Left cardiac atrium (tissue), 4 donors: ENCODE measurements at places on chromosomes 4 and X. TPM values are rescaled to one million over a fixed set of nuclear protein-coding genes. Genes with fewer than 3 reads are reported as not detected.

GRCh38 chr4:53168228-53168627, 197.6 kb downstream of the SCFD2 start:
- DNase-seq: no peak

Gene RRH
- total RNA-seq: not detected

DNA sequence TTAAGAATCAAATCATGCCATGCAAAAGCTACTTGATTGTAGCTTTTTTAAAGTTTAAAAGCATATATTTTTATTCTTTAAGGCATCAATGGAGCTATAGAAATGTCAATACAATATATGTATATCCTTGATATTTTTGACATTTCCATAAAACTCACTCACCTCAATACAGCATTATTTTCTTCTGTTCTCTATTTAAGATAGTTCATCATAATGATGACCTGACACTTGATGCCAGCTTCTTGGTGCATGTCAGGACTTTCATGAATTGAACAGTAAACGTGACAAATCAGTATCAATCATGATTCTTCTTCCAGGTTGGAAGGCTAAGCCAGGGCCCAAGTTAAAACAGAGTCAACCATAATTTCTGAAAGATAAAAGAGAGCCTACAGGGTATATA, 33.6 kb upstream of the ATP8A1 start:
- DNase-seq: no peak

DNA sequence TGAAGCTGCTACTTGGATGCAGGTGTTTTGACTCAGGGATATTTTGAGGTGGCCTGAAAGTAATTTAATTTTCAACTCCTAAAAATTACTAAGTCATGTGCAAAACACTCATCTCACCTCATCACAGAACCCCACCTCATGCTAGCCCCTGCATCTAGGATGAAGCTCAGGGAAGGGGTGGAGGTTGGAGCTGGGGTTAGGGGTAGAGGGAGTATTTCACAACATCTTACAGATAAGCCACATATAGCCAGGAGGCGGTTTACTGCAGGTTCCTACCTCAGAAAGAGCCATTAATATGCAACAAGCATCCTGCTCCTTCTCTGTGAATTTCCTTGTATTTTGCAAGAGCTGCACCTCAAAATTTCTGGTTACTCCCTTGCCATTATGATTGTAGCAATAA, 70.5 kb upstream of the TSPAN5 start:
- no peak for DNase-seq

- DNase-seq: peak; percentile 74
Measured at GRCh38 chr4:3880615-3881120, 114.5 kb downstream of the ADRA2C start.

Gene CITED1
- total RNA-seq: 1.7 TPM

Gene KCNIP4
- total RNA-seq: not detected

Gene MAGEA8
- not detected for total RNA-seq

DNA sequence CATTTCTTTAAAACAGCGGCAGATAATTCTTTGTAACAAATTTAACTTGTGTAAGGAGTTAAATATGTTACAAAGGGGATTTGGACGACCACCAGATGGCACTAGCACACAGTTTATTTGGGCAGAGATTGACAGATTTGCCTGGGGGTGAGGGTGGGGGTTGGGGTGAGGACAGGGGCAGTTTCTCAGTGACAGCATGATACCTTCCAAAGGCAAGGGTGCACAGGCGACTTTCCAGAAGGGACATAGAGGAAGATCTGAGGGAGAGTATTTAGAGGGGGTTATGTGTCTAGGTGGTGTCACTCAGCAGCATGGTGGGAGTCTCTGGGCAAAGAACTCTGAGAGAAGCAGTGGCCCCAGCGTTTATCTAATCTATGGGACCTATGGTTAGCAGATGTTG, 9.6 kb upstream of the TMA16 start:
- peak; percentile 40 for DNase-seq

- no peak for DNase-seq
Measured at GRCh38 chr4:61614231-61614630, 414.1 kb downstream of the ADGRL3 start.

DNA sequence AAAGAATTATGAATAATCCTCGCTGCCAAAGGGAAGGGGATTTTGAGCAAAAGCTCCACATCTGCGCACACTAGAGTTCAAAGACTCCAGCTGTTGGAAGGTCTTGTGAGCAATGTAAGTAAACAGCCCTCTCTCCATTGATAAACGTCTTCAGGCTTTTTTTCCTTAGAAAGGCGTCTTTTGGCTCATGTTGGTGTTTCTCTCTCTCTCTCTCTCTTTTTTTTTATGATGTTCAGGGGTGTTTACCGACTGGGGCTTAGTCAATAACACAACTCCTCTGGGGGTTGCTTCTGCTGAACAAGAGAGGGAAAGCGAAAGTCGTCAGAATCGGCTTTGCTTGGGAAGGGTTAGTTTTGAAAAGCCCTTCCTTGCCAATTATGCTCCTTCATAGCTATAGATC, 53.2 kb upstream of the C1QTNF7 start:
- DNase-seq: no peak

Gene NPNT
- total RNA-seq: 4.7 TPM

GRCh38 chr4:114271031-114271430, 291.6 kb upstream of the ARSJ start:
- DNase-seq: no peak

DNA sequence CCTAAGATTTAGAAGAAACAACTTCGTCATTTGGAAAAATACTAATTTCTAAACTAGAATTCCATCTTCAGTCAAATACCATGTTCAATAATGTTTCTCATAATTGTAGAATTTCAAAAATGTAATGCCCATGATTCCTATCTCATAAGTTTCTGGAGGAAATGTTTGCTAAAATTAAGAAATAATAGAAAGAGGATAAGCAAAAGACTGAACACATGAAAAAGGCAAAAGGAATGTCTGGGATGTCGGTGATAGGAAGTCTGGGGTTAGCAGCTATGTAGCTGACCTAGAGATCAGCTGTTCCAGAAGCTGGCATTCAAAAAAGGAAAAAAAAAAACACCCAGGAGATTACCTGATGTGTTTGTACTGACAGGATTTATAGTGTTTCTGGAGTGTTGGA, 18.9 kb upstream of the PCDH10 start:
- DNase-seq: no peak

DNA sequence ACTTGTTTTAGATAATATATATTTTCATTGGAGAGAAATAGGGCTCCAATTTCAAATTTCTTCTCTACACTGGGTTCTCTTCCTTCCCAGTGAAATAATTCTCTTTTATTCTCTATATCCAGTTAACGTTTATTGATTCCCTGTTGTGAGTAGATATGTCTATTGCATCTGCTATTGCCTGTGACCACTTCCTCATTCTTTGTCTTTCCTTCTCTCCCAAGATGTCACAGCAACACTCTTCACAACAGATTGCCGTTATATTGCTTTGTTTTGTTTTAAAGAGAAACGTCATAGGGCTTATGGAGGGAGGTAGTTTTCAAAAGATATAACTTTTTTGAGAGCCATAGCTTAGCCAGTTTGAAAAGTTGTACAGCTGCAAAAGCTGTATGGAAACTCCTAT, 343.8 kb downstream of the ARHGAP24 start:
- DNase-seq: no peak

GRCh38 chr4:54556587-54556986, 101.2 kb upstream of the KIT start:
- no peak for DNase-seq

- peak; percentile 43 for DNase-seq
Measured at GRCh38 chr4:113584407-113585150, 177.0 kb downstream of the CAMK2D start.

Gene GPAT3
- 39.0 TPM for total RNA-seq

- no peak for DNase-seq
Measured at GRCh38 chr4:11488657-11489452, 60.2 kb upstream of the HS3ST1 start.

Gene TRIM75
- not detected for total RNA-seq

Gene RPA4
- 0.38 TPM for total RNA-seq

Gene PPP1R3F
- 17.5 TPM for total RNA-seq

Gene NXF2
- not detected for total RNA-seq

DNA sequence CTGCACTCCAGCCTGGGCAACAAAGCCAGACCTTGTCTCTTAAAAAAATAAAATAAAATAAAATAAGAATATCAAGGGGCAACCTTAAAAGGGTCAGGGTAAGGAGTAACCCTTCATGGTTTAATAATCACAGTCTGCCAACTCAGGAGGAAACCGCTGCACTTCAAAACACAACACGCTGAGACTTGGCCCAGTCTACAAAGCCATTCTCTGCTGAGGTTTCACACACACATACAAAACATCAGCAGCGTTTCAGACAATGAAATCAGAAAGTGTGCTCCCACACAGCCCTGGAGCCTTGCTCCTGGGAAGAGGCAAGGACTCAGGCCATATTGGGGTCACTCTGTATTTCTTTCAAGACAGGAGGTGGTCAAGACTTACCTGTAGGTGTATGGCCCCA, 18.3 kb downstream of the SCARB2 start:
- no peak for DNase-seq

DNA sequence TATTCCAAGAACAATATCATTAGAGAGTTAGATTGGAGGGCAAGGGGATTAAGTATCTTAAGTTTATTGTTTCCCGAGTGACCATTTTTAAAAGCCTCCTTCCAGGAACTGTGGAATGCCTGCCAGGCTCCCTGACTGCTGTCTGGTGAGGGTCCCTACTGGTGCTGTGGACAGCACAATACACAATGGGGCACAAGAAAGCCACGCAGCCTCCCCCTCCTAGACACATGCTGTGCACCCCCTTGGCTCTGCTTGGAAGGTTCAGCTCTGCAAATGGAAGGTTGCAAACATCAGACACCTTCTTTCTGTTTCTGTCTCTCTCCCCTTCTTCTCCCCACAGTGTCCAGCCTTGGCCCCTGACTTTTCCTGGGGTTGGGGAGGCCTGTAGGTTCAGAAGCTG, 153.2 kb downstream of the SHROOM3 start:
- no peak for DNase-seq

Gene TEX13C
- not detected for total RNA-seq

Gene CXCL6
- total RNA-seq: 1.1 TPM

GRCh38 chrX:39817754-39818470, 279.8 kb downstream of the BCOR start:
- DNase-seq: no peak

DNA sequence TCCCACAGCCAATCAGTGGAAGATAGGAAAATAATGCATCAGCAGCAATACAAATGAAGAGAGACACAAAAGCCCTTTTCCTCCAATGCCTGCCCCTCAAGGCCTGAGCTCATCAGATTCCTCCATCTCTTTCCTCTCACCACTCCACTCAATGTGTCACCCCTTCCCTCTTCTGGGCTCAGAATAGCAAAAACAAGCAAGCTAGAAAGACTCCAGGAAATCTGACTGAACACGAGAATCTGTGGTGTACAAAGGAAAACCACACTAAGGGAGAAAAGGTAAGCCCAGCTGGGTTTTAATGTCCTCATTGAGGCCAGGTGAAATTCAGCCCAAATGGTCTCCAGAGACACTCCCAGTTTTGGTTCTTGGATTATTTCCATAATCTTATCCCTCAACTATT, 46.3 kb downstream of the ARHGEF9 start:
- no peak for DNase-seq

Gene PCSK1N
- total RNA-seq: 9.8 TPM

Gene ANOS1
- 5.9 TPM for total RNA-seq

DNA sequence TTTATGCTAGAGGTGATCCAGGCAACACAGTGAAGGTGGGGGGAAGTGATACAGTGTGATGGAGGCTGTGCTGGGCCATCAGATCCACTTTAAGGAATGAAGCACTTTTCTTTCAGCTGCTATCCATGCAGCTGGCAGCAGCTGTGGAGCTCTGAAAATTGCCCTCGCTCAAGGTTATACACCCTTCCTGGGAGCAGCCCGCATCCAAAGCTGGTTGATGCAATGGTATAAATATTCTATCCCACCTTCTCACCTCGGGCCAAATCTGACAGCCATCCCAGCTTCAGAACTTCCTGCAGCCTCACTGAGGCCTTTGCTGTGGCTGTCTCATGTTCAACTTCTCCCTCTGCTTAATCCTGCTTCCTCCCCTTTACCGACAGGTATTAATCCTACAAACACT, 18.6 kb downstream of the CXCL13 start:
- DNase-seq: no peak

GRCh38 chr4:112840061-112840460, 203.1 kb downstream of the LARP7 start:
- DNase-seq: no peak

Gene ZGRF1
- 1.8 TPM for total RNA-seq

Gene OSTC
- total RNA-seq: 43.3 TPM

Gene AWAT1
- not detected for total RNA-seq

Gene F8A3
- total RNA-seq: not detected

GRCh38 chrX:119605464-119606279, 552 bp downstream of the NKRF start:
- peak; percentile 48 for DNase-seq

DNA sequence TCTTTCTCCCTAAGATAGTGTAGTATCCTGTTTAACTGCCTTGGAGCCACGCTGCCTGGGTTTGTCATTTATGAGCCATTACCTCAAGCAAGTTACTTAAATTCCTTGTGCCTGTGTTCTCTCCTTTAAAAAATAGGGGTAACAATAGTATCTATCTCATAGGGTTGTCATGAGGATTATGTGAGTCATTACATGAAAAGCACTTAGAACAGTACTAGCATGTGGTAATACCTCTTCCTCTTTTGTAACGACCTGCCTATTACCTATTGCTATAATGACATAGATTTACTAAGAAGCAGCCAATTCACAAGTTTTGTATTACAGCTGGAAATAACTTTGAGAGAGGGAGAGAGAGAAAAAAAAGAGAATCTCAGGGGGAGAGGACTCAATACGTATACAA, 834.7 kb downstream of the RAPGEF2 start:
- no peak for DNase-seq

Gene SERPINA7
- total RNA-seq: not detected

DNA sequence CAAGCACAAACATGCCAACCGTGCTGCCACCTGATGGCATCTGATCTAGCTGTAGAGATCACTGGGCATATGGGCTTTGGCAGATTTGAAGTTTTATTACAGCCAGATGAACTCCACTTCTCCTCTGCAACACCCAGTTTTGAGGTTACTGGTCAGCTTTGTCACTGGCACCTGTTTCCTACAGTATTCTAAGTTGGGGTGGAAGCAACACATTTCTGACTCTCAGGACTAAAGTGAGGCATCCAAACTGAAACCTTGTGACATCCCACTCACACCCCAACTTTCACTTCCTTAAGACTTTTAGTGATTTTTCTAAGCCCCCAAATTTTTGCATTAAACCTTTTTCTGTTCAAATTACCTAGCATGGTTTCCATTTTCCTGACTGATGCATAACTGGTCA, 115.1 kb upstream of the PCDH18 start:
- DNase-seq: no peak

Gene H2BW2
- not detected for total RNA-seq

DNA sequence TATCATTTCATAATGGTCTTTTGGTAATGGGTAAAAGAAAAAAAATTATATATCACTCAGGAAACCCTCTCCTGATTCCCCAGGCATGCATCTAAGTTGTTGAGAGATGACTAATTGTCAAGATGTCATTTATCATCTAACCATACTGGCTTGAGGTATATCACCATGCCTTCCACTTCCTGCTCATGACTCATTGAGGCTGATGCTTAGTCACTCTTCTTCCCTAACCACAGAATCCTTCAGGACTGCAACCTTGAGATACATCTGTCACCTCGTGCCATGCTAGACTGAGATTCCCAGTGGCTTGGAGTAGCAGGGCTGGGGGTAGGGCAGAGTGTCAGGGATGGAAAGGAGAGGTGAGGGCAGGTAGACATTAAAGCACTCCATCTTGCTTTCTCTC, 782.5 kb upstream of the INTU start:
- DNase-seq: no peak

Gene UCHL1
- total RNA-seq: 26.4 TPM
